ENCODE measurements at places on chromosomes 1 and 21.

DNA sequence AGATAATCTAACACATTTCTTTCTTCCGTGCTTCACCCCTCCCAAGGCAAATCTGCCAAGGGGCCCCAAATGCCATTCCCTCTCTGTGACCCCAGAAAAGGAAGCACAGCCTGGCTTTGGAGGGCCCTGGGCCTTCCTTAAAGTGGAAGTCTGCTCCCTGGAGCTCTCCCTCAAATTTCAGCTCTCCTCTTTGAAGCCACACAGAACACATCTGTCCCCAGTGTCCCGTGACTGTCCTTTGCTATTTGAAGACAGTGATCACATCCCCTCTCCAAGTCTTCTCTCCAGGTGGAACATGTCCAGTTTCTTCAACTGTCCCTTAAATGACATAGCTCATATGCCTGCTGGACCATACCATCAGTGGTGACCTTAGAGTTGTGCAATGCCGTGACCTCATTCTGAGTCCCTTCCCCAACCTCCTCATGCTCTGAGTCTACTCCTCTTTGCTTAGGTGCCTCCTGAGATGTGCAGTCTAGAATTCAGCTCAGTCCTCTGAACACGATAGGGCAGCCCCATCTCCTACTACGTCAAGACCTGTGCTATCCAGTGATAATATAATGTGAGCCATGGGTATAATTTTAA is 18.4 kb upstream of the FOXO6 start:
- DNase-seq: no peak

GRCh38 chr1:39407896-39408640 is 83.4 kb upstream of the BMP8A start:
- DNase-seq: no peak

GRCh38 chr1:230621324-230622030 is 20.8 kb upstream of the COG2 start:
- no peak for DNase-seq

DNA sequence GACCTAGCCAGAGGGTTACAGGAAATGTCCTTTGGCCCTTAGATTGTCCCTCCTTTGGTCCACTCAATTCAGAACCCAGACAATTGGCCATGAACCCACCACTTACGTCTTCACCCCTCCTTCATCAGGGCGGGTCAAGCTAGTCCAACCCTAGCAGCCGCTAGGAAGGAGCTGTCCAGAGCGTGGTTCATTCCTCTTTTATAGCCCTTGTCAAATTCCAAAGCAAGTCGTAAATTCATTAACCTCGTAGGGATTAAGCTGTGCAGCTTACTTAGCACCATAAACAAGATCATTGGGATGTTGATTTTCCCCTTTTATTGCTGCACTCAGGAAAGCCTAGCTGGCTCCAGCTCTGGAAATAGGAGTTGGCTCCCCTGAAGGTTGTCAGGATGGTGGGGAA is 90.1 kb downstream of the TMEM53 start:
- no peak for DNase-seq

DNA sequence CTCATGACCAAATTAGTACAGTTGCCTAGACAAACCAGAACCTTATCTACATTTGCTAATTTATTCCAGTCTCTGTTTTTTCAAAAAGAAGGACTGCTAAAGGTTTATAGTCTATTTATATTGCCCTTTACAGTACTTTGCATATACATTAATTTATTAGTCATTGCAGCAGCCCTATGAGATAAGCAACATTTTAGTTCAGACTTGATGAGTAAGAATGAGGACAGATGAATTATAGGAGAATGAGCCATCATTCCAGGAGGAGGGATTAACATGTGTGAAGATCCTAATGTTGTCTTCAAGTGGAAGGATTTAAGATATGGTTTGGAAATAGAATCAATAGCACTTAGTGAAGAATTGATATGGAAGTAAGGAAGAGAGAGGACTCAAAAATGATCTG is 152.4 kb downstream of the KCTD3 start:
- DNase-seq: no peak

GRCh38 chr1:99755664-99756063 is 10.8 kb downstream of the FRRS1 start:
- no peak for DNase-seq

DNA sequence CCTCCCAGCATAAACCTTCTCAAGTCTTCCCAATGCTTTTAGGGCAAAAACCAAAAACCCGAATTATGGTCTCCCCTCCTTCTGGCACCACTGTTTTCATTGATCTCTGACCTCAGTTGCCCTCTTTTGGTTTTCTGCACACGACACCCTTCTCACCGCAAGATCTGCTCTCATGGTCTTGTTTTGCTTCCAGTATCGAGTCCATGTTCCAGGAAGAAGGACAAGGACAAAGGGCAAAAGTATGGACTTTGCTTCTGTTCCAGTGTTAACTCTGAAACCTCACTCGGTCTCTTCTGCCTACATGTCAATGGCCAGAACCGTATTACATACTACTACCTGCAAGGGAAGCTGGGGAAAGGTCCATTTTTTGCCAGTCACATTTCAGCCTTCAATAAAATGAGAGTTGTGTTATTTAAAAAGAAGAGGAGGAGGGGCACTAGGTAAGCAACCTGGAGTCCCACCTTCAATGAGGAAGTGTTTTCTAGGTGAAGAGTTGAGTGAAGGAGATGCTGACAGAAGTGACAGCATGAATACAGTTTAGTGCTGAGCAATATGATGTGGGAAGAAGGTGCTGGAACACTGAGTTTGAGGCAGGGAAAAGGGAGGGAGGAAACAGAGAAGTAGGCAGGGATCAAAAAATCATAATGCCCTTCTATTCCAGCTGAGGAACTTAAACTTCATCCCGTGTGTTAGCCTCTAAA is 183.4 kb downstream of the FGGY start:
- no peak for DNase-seq

Measured in GM13977 (cell line).